Foreskin keratinocyte (primary cell): ENCODE measurements at places on chromosomes 3 and 15. TPM values are rescaled to one million over a fixed set of nuclear protein-coding genes. Genes with fewer than 3 reads are reported as not detected.

The IGSF11 gene
- total RNA-seq: not detected in 2 replicates

The MASP1 gene
- not detected in 2 replicates for total RNA-seq

The GCNT3 gene
- not detected in 2 replicates for total RNA-seq

The CDC25A gene
- total RNA-seq: 21.7 and 29.0 TPM in 2 replicates

The GOLGA8S gene
- total RNA-seq: 0.04 TPM in 1 of 2 replicates, not detected in the other

The TMEM44 gene
- 10.9 and 13.4 TPM in 2 replicates for total RNA-seq

The MOBP gene
- total RNA-seq: not detected in 2 replicates

The NRROS gene
- total RNA-seq: 0.03 and 0.11 TPM in 2 replicates

The GOLGA8G gene
- total RNA-seq: not detected in 2 replicates

The DGKG gene
- 0.11 TPM in 1 of 2 replicates, not detected in the other for total RNA-seq
